M059J (cell line): ENCODE measurements at places on chromosomes 3 and 15. TPM values are rescaled to one million over a fixed set of nuclear protein-coding genes. Genes with fewer than 3 reads are reported as not detected.

The EFHB gene
- 0.15 TPM in 1 of 2 replicates, not detected in the other for total RNA-seq

The ANKRD34C gene
- not detected in 2 replicates for total RNA-seq

The EFCC1 gene
- total RNA-seq, result not detected in 2 replicates

The FANCD2OS gene
- not detected in 2 replicates for total RNA-seq

The ATP13A3 gene
- 91.3 and 134 TPM in 2 replicates for total RNA-seq

The TBCCD1 gene
- 24.1 and 28.6 TPM in 2 replicates for total RNA-seq

The CPNE9 gene
- not detected in 2 replicates for total RNA-seq
